ENCODE measurements at places on chromosomes 4 and X.

GRCh38 chr4:112073181-112073580 lies 72.1 kb upstream of the FAM241A start:
- H3K4me3 ChIP-seq = no peak overlapping the region
- H3K27me3 ChIP-seq = no peaks in the 10 kb centered on the region

DNA sequence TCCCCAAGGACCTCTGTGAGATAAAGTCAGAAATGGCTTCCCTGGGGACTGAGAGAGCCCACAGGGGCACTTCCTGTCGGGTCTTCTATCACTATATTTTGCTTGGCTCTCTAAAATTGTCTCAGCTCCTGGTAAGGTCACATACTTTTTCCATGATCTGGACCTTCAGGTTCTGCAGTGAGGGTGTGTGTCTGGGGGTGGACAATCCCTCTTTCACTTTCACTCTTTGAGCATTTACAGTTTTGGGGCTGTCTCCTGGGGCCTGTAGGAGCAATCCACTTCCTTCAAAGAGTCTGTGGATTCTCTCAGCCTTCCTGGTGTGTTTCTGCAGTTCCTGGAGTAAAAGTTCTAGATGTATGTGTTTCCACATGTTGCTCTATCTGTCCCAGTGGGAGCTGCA lies 335.7 kb downstream of the FSTL5 start:
- H3K4me3 ChIP-seq = no peak overlapping the region
- H3K36me3 ChIP-seq = no peaks in the 10 kb centered on the region
- H3K27ac ChIP-seq = no peak overlapping the region
- no peaks in the 10 kb centered on the region for H3K27me3 ChIP-seq
- no peak for DNase-seq

DNA sequence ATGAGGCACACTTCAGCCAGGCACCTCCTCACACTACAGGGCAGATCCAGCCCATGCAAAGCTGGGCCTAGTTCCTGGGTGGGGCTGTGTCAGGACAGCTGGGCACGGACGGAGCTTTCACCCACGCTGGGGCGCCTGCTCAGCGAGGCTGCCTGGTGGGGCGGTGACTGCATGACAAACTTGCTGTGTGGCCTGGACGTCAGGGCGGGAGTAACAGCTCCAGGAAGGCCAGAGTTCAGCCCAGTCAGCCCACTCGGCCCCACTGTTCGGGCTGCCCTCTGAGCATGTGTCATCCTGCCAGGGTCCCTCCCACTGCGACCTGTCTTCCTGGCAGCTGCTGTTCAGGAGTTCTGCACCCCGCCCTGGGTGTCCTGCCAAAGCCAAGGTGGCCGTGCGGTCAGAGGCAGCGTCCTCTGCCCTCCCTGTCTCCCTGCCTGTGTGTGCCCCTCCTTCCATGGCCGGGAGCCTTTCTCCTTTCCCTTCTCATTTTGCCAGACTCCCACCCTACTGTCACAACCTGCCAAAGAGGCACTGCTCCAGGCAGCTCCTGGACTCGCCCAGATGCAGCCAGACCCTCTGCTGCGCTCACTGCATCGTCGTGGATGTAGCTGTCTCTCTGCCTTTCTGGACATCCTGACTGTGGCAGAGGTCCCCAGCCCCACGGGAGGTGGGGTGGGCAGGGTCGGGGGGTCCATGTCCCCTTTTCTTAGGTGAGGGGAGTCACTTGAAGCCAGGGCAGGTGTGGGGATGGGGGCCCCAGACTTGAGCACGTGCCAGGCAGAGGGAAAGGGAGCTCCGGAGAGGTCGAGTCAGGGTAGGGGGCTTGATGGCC lies 33.0 kb upstream of the KIAA0232 start:
- H3K4me1 ChIP-seq = peaks cover 14% of the 10 kb centered on the region
- no peak overlapping the region for H3K4me3 ChIP-seq
- no peak overlapping the region for H3K27ac ChIP-seq
- no peaks in the 10 kb centered on the region for H3K27me3 ChIP-seq
- DNase-seq = peak; percentile 42

DNA sequence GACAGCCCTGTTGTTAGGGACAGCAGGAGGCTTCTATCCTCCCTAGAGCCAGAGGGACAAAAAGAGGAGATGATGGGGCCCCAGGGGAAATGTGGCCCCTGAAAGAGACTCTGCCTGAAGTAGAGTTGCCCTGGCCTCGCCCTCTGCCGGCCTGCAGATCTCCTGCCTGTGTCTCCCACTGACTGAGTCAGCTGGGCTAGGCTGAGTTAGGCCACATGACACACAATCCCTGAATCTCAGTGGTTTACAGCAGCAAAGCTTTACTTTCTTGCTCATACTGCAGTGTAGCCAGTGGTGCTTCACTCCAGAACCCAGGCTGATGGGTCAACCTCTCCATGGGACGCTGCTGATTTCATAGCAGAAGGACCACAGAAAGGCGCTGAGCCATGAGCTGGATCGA lies 23.5 kb downstream of the DRD5 start:
- no peak for DNase-seq
- no peaks in the 10 kb centered on the region for H3K4me1 ChIP-seq
- no peak overlapping the region for H3K4me3 ChIP-seq
- no peak overlapping the region for H3K27ac ChIP-seq
- no peaks in the 10 kb centered on the region for H3K36me3 ChIP-seq
- no peaks in the 10 kb centered on the region for H3K27me3 ChIP-seq

GRCh38 chr4:41814565-41814964 lies 66.0 kb upstream of the PHOX2B start:
- no peaks in the 10 kb centered on the region for H3K36me3 ChIP-seq
- H3K4me1 ChIP-seq = no peaks in the 10 kb centered on the region
- H3K27me3 ChIP-seq = no peaks in the 10 kb centered on the region
- H3K4me3 ChIP-seq = no peak overlapping the region
- H3K27ac ChIP-seq = no peak overlapping the region

DNA sequence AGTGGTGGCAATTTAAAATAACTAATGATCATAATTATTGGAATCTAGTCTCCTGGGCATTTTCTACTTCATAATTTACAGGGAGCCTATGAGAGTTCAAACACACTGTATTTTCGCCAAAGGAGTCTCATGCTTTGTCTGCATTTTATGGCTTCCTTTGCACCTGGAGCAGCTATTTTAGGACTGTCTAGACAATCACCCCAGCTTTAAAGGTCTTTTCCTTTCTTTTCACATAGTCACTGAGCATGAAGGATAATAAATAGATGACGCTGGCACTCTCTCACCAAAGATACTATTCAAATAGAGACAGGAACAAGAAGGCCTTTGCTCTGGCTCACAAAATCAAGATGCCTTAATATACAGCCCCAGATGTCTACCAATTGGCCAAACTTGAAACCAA lies 43.0 kb downstream of the AMELX start:
- H3K27me3 ChIP-seq = no peaks in the 10 kb centered on the region
- no peak overlapping the region for H3K4me3 ChIP-seq

DNA sequence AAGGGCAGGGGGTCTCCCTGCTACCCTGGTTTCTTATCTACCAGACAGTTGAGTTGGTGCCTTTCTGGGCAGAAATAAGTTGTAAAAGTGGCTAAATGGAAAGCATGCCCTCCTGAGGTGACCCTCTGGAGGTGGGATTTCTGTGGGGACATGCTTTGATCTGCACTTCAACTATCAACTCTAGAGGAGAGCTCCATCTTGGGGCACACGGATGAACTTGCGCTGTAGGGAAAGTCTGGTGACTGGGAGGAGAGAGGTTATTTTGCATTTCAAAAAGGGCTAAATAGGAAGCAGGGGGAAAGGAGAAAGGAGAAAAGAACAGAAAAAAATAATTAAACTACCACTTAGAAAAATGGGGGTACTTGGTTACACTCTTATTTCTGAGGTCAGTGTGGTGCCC lies 12.7 kb upstream of the RHOXF2B start:
- no peaks in the 10 kb centered on the region for H3K27me3 ChIP-seq
- no peak overlapping the region for H3K27ac ChIP-seq
- H3K4me3 ChIP-seq = no peak overlapping the region
- no peaks in the 10 kb centered on the region for H3K4me1 ChIP-seq

- H3K4me3 ChIP-seq = peak within 1 kb of the TSS; percentile 95
- no peak for DNase-seq
- H3K4me1 ChIP-seq = peaks cover 4% of the 10 kb centered on the region
- no peaks in the 10 kb centered on the region for H3K27me3 ChIP-seq
These were observed at the start of gene SLIT2 for GRCh38 chr4:20251796-20252655. SLIT2 (plus strand) TSS chr4:20251905; CDS start chr4:20253816, 1,911 bp downstream.

DNA sequence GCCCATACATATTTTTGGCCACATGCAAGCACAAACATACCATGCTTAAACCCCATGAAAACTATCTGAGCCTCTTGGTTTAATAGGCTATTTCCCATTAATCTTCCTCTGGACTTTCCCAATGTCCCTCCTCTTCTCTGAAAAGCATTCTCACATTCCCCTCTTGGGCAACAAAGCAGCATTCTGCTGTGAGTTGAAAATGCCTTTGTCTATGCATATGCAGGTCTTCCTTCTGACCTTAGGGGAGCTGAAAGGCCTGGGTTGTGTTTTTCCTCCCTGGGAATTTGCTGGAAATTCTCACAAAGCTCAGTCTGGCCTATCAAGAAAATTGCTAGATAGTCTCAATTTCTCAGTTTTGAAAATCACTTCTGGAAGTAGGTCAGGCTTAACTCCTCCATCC lies 4.2 kb downstream of the VSIG4 start:
- H3K27ac ChIP-seq = no peak overlapping the region
- H3K27me3 ChIP-seq = no peaks in the 10 kb centered on the region
- H3K4me1 ChIP-seq = no peaks in the 10 kb centered on the region

DNA sequence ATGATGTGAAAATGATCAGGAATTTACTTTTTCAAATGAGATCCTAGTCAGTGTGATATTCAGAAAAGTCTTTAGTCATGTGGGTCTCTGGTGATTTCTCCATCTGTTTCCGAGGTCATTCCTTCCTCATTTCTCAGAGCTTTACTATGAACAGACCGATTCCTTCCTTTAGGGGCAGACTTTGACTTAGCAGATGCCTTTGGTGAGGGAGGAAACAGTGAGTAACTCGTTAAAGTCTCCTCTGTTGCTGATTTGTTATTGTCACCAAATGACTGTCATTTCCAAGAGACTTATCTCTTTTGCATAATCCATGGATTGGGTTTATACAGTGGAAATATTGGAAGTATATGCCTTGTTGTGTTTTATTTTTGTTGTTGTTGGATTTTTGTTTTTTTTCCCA lies 76.2 kb upstream of the CD99 start:
- H3K27me3 ChIP-seq = no peaks in the 10 kb centered on the region
- no peak overlapping the region for H3K27ac ChIP-seq
- H3K4me1 ChIP-seq = peaks cover 3% of the 10 kb centered on the region
- H3K36me3 ChIP-seq = no peaks in the 10 kb centered on the region

GRCh38 chr4:4884611-4885010 lies 25.1 kb downstream of the MSX1 start:
- no peak overlapping the region for H3K27ac ChIP-seq
- H3K4me3 ChIP-seq = no peak overlapping the region
- H3K36me3 ChIP-seq = no peaks in the 10 kb centered on the region

DNA sequence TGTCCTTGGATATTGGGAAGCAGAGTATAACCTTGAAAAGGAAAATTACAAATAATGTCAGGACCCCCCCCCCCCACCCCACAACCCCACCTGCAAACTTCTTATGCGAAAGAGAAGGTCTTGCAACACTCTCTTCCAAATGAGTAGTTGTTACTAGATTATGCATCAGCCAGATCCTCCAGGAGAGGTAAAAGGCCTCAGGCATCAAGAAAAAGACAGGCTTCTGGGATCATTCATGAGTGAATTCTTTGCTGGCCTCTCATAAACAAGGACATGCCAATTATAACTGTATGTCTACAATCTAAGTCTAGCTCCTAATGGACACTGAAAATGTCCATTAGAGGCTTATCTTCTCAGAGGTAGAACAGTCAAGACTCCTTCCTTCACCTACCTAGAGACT lies 1443.3 kb downstream of the RAPGEF2 start:
- no peaks in the 10 kb centered on the region for H3K27me3 ChIP-seq
- no peak for DNase-seq
- no peak overlapping the region for H3K27ac ChIP-seq
- no peak overlapping the region for H3K4me3 ChIP-seq
- no peaks in the 10 kb centered on the region for H3K4me1 ChIP-seq

DNA sequence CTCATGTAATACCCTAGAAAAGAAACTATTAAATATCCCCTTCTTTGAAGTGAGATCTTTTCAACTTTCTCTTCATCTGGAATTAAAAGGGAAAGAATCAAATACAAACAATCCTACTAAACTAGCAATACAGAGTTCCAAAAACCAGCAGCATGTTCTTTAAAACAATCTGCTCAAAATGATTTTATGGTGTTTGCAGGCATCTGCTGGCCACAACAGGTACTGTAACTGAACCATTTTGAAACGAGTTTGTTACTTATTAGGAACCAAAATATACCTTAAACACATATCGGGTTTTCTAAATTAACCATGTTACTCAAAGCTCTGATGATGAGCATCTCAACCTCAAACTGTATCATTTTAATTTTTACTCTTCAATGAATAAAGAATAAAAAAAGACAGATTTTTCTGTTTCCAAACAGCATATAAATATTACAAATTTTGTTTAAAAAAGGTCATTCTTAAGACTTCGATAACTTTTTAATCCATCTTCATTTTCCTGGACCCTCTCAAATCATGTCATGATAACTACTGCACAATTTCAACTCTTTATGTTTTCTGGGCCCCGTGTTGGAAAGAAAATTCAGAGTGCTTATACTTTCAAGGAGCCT lies 56.5 kb downstream of the ARAP2 start:
- no peak for DNase-seq
- no peaks in the 10 kb centered on the region for H3K36me3 ChIP-seq
- no peak overlapping the region for H3K27ac ChIP-seq
- H3K4me3 ChIP-seq = no peak overlapping the region

- no peaks in the 10 kb centered on the region for H3K36me3 ChIP-seq
- no peaks in the 10 kb centered on the region for H3K27me3 ChIP-seq
- no peak overlapping the region for H3K4me3 ChIP-seq
- H3K27ac ChIP-seq = no peak overlapping the region
- no peak for DNase-seq
These were observed 16.4 kb upstream of the ABLIM2 start for GRCh38 chr4:8174970-8175369.

GRCh38 chr4:1711571-1712215 lies 426 bp downstream of the SLBP start:
- no peak for DNase-seq
- H3K4me3 ChIP-seq = peak overlapping the region; percentile 79
- no peaks in the 10 kb centered on the region for H3K27me3 ChIP-seq
- H3K4me1 ChIP-seq = peaks cover 10% of the 10 kb centered on the region
- H3K27ac ChIP-seq = peak overlapping the region; percentile 93
- no peaks in the 10 kb centered on the region for H3K36me3 ChIP-seq

GRCh38 chrX:64093761-64094160 lies 111.7 kb downstream of the AMER1 start:
- DNase-seq = no peak
- no peak overlapping the region for H3K27ac ChIP-seq
- H3K4me1 ChIP-seq = no peaks in the 10 kb centered on the region
- no peak overlapping the region for H3K4me3 ChIP-seq
- H3K36me3 ChIP-seq = no peaks in the 10 kb centered on the region
- H3K27me3 ChIP-seq = no peaks in the 10 kb centered on the region

- no peaks in the 10 kb centered on the region for H3K36me3 ChIP-seq
- DNase-seq = no peak
- H3K27me3 ChIP-seq = no peaks in the 10 kb centered on the region
- no peak overlapping the region for H3K27ac ChIP-seq
- H3K4me1 ChIP-seq = no peaks in the 10 kb centered on the region
These were observed 717.6 kb upstream of the TENM3 start for GRCh38 chr4:181525634-181526033.

Measured in thoracic aorta (tissue), 2 donors.